ENCODE measurements at places on chromosomes 5 and 9.

- DNase-seq: no peak
Measured at GRCh38 chr5:106584268-106584667, 1086.5 kb downstream of the EFNA5 start.

- no peak for DNase-seq
Measured at GRCh38 chr5:83145241-83145640, 67.9 kb downstream of the XRCC4 start.

- no peak for DNase-seq
Measured at GRCh38 chr5:87029951-87030350, 237.7 kb upstream of the RASA1 start.

GRCh38 chr5:1490376-1490775 is 33.4 kb downstream of the LPCAT1 start:
- DNase-seq: no peak

DNA sequence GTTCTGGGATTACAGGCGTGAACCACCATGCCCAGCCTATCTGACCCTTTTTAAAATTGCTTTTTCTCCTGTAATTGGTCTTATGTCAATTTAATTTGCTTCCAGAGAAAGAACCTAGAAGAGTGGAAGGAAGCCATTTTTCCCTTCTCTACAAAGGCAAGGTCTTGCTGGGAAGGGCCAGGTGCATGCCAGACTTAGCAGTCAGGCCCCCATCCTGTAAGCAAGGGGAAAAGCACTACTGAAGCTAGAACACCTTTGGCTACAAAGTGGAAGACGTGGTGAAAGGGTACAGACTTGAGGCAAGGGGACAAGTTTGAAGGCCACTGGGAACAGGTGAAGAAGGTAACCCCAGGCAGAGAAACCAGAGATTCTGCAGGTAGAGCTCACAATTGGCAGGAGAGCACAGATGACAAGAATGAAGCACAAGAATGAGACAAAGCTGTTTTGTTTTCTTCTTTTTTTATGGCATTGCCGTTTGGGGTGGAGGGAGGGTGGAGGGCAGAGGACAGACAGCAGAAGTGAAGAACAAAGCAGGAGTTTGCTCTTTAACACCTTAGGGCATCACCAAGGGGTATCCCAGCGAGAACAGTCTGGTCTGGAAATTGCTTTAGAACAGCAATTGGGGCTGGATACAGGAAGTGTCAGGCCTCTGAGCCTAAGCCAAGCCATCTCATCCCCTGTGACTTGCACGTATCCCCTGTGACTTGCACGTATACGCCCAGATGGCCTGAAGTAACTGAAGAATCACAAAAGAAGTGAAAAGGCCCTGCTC is 72.9 kb downstream of the SERINC5 start:
- DNase-seq: no peak

- DNase-seq: no peak
Measured at GRCh38 chr9:98105006-98105405, 14.0 kb downstream of the TRIM14 start.

DNA sequence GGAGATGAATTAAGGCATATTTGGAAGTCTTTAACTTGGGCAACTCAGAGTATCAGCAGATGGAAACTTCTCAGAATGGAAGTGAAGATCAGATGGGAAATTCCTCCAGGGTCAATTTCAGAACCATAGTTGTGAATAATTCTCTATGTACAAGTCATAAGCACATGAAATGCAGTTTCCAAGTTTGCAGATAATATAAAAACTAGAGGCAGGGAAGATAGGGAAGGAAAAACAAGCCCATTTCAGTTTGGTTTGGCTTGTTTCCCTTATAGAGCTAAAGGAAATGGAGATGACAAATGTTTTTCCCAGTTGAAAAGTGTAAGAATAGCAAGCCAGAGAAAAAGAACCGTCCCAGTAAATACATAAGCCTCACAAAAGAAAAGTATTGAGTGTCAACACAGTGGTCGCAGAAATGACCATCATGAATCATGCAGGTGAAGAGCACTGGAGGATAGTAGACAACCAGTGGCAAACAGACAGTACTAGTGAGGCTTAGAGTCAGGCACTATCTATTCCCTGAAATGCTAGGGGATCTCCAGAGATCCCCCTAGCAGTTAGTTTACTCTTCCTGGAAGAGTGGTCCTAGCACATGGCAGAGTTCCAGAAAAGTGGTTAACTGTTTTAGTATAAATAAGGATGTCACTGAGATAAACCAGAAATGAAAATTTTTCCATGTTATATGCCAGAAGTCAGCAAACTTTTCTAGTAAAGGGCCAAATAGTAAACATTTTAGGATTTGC is 245.9 kb downstream of the SAXO1 start:
- DNase-seq: no peak
